ENCODE measurements at places on chromosomes 1 and 21. TPM values are rescaled to one million over a fixed set of nuclear protein-coding genes. Genes with fewer than 3 reads are reported as not detected.
A peak's percentile ranks its signal among the peaks of the same experiment; 100 is the strongest.

CYP4A11 gene
- total RNA-seq, result not detected

DDAH1 gene
- total RNA-seq, result 88.9 TPM

ELF3 gene
- 0.09 TPM for total RNA-seq

DNAI4 gene
- 11.4 TPM for total RNA-seq

TIAM1 gene
- 15.1 TPM for total RNA-seq

DNA sequence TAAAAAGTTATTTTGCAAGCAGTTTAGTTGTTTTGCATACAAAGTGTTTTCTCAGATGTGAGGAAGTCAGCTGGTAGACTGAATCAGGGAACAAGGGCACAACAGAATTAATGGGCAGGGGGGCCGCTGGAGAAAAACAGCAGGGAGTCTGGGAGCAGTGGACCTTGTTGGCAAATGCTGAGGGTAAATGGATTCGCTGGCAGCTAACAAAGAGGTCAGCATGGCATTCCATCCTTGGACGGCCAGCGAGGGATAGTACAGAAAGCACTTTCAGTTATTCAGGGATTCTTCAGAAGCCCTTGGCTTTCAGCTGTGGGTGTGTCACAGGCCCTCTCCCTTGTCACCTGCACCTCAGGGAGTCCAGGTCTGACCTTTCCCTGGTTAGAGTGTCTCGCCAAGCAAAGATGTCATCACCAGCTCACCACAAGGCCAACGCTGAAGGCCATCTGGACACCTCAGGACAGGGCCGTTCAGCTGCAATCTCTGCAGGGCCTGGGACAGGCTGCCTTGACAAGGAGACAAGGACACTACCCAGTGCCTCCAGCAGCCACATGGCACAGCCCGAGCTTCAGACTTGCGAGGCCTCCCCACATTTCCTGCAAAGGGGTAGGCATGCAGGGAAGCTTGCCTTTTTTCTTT, 90.4 kb downstream of the KCNN3 start:
- DNase-seq, result no peak

- no peak for DNase-seq
These were observed 32.8 kb upstream of the CASZ1 start for GRCh38 chr1:10829067-10829818.

- no peak for DNase-seq
These were observed 680.1 kb upstream of the CXADR start for GRCh38 chr21:16832791-16833190.

GRCh38 chr21:28174701-28175100, 818.0 kb downstream of the LTN1 start:
- peak; percentile 68 for DNase-seq

DNA sequence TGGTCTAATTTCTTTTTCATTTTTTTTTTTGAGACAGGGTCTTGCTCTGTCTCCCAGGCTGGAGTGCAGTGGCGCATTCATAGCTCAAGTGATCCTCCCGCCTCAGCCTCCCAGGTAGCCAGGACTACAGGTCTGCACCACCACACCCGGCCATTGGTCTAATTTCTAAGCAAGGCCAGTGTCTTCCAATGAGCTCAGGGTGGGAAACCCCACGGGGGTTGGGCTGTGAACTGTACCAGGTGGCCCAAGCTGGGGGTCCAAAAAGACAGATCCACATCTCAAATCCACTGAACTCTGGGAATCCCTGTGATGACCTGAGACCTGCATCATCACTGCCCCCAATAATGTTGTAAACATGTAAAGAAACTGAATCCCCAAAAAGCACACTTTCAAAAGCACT, 79.5 kb downstream of the BCAR3 start:
- no peak for DNase-seq

DNA sequence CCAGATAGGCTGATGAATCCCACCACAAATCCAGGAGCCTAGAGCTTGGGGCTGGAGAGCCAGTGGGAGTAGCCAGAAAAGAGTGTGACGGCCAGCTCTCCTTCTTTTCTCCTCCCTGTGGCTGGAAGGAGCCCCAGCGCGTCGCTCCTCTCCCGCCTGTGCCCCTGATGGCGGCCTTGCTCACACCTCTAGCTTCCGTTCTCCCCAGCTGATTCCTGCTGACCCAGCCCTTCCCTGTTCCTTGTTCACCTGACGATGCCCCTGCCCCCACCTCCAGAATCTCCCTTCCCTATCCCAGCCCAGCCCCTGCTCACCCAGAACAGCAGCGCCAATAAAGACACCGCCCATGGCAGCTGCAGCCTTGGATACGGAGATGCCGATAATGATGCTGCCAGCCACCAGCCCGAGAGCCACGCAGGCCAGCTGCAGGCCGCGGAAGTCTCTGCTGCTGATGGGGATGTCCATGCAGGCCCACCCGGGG, 656 bp downstream of the KNCN start:
- DNase-seq, result no peak

All from fibroblast of the aortic adventitia (primary cell).